MCF 10A (cell line): ENCODE measurements at places on chromosomes 2 and 18.
A peak's percentile ranks its signal among the peaks of the same experiment; 100 is the strongest.

DNA sequence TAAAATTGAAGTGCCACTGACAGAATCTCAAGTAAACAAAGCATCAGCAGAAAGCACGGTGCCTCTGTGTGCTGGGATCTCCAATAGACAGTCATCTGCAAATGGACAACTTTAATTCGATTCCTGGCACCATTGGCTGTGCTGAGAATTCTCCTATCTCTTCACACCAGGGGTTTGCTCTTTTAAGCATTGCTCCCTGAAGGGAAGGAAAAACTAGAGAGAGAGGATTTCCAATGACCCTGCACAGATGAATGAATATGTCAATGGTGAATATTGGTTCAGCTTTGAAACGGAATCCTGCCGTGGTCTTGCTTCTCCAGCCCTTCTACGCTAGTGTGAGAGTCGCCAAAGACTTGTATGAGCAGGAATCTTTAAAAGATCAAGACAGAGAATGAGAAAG lies 97.9 kb downstream of the FIGN start:
- DNase-seq = no peak

DNA sequence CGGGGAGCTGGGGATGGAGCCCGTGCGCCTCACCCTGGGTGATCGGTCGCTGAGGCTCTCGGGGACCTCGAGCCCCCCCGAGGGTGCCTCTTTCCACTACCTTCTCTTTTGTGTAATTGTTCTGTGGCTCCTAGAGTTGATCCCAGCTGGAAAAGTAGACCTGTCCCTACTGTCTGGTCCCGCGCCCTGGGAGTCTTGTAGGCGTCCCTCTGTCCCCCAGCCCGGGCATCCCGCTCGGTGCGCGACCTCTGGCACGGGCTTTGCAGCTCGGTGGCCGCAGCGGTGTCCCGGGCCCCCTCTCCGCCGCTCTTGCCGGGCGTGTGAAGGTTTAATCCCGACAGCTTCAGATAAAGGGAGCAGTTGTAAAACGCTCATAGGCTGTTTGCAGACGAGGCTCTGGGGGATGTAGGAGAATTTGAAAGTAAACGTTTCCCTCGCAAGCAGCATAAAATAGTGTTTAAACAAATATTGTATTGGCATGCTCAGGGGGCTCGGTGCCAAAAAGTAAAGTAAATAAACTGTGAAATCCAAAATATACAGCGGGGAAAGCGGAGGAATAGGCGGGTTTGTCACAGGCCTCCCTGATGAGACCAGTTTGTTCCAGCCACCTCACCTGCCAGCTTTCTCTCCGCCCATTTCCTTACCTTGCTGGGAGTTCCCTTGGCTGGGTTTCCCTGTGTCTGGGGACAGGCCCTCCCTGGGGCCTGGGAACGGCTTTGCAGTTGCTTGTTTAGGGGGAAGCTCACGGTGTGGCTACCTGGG lies 1.9 kb downstream of the GLI2 start:
- DNase-seq = peak; percentile 64

DNA sequence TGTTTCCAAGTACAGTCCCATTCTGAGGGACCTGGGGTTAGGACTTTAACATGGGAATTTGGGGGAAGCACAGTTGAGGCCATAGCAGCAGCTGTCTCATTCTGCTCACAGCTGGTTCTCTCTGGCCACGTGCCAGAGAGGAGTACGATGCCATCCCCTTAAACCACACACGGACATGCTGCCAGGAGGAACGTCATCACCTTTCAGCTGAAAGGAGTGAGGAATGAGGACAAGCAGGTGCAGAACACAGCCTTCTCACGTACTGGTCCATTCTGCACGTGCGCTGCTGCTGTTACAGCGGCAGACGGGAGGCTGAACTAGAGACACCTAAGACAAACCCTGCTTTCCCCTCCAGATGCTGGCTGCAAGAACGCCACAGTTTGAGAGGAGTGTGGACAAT lies 33.5 kb downstream of the ODC1 start:
- DNase-seq = peak; percentile 43

GRCh38 chr2:185082749-185083148 lies 484.4 kb downstream of the ZNF804A start:
- no peak for DNase-seq

DNA sequence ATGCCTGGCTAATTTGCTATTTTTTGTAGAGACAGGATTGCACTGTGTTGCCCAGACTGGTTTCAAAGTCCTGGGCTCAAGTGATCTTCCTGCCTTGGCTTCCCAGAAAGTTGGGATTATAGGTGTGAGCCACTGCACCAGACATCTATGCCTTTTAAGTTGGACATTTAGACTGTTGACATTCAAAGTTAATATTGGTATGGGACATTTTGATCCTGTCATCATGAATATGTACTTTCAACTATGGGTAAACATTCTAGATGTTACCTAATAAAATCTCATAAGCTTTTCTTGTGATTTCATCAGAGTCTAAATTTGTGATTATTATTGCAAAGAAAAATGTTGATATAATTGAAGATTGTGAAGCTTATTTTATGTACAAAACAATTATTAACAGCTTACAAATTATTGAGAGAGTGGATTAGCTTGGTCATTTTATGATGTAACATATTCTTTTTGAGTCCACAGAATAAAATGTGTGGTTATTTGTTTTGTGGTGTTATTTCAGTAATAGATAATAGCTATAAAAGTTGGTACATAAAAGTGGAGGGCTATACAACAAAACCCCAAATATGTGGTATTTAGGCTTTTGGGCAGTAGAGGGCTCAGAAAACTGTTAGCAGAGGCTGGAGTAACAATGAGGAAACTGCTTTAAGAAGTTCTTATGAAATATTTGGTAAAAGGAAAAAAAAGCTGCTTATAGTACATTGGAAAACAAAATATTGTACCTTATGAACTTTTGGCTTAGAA lies 41.4 kb downstream of the STARD6 start:
- DNase-seq = no peak
